ENCODE measurements at places on chromosomes 5 and 9.

GRCh38 chr9:116646661-116647514 lies 40.2 kb upstream of the TRIM32 start:
- no peak for DNase-seq

GRCh38 chr5:89065919-89066318 lies 182.9 kb upstream of the MEF2C start:
- DNase-seq: no peak

DNA sequence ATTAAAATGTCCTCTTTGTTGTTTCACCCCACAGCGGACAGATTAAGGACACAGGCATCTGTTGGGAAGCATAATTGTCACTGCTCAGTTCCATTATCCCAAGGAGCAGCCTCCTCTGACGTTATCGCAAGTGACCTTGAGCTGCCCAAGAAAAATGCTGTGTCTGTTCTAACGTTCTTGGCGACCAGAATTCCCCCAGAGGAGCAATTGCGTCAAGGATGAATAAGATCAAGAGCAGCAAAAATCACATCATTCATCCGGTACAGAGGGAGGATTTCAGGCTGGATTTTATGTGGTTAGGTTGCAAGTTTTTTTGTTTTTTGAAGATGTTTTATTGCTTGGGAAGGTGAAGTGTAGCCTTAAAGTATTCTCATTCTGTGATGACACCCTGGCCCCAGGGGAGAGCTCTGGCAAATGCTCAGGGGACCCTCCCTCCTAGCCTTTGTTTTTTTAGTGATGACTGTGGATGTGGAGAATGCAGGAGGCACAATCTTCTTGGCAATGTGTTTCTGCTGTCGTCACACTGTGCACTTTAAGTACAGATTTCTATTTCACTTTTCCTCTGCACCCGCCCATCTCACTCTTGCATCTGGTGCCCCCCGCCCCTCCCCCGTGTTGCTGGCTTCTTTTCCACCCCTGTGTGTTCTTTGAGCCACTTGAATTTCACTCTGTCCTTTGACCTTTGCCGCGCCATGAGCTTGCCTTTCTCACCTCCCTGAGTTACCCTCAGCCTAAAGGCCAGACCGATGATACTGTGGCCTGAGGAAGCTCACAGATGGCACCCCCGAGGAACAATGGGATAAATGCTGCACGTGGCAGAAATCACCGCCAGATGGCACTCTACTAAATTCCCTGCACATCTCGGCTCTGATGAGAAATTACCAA lies 308.5 kb downstream of the RAB3C start:
- peak; percentile 22 for DNase-seq

GRCh38 chr5:104189909-104190308 lies 627.3 kb upstream of the NUDT12 start:
- no peak for DNase-seq

GRCh38 chr9:88660611-88661010 lies 125.6 kb downstream of the NXNL2 start:
- DNase-seq: no peak

- DNase-seq: no peak
Measured at GRCh38 chr5:69502767-69503488, 10.3 kb downstream of the OCLN start.

- DNase-seq: no peak
Measured at GRCh38 chr9:76166526-76166925, 227.7 kb downstream of the RFK start.

Data from stimulated activated CD8-positive, alpha-beta memory T cell treated with anti-CD3 and anti-CD28 coated beads, Interleukin-15, amount 100 ng/mL, for 24 hours (primary cell).